A172 (cell line): ENCODE measurements at places on chromosomes 11 and 22.
A peak's percentile ranks its signal among the peaks of the same experiment; 100 is the strongest.

DNA sequence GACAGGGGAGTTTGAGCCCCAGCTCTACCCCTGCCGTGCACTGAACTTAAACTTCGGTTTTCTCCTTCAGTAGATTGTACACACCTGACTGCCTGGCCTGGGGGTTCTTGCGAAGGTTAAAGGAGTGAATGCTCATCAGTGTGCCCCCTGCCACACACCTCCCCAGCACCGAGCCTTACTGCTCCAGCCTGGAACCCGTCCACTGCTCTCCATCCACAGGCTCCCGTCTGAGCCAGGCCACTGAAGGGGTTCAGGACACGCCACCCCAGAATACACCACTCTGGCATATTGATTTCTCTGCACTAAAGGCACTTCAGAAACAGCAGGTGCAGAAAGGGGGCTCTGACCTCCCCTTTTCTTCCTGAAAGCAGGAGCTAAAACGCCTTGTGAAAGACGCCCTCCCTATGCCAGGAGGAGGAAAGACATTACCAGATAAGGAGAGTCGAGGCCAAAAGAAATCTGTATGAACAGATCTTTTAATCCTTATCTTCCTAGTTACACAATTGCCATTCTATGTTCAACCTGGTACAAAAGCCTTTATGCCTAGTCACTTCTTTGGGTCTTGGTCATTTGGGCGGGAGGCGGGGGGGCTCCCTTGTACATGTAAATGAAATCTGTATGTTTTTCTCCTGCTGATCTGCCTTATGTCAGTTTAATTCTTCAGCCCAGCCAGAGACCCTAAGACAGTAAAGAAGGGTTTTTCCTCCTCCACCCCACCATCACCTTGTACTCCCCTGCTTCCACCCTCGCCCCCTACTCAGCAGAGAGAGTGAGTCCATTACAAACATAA, 1.9 kb upstream of the SSTR3 start:
- no peak for DNase-seq

- no peak for DNase-seq
Observed at GRCh38 chr11:74673693-74674360, 57.4 kb downstream of the CHRDL2 start.

DNA sequence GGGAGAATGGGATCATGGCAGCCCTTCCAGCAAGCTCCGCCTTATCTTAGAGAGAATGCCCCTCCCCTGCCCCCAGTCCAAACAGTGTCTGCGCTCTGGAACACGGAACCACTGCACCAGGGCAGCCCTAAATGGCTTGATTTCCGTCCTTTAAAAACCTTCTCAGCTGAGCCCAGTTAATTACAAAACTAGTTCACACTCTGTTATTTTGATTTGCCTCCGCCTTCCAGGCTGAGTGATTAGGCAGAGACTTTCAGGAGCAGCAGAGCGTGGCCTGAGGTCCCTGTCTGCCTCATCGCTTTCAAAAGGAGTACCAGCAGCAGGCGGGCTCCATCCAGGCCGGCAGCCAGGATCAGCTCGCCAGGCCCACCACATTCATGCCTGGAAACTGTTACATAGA, 313.0 kb downstream of the BRD1 start:
- no peak for DNase-seq

GRCh38 chr11:117970400-117971024, 15.7 kb upstream of the IL10RA start:
- peak; percentile 45 for DNase-seq

GRCh38 chr11:2540992-2541680, 96.3 kb downstream of the KCNQ1 start:
- no peak for DNase-seq

GRCh38 chr11:62069374-62069773, 54.4 kb upstream of the INCENP start:
- no peak for DNase-seq
